ENCODE measurements at places on chromosomes 2 and 18.

- no peak for DNase-seq
These were observed 27.7 kb downstream of the POLE4 start for GRCh38 chr2:74985978-74986609.

- DNase-seq = no peak
These were observed 70.0 kb downstream of the TWSG1 start for GRCh38 chr18:9404565-9405060.

DNA sequence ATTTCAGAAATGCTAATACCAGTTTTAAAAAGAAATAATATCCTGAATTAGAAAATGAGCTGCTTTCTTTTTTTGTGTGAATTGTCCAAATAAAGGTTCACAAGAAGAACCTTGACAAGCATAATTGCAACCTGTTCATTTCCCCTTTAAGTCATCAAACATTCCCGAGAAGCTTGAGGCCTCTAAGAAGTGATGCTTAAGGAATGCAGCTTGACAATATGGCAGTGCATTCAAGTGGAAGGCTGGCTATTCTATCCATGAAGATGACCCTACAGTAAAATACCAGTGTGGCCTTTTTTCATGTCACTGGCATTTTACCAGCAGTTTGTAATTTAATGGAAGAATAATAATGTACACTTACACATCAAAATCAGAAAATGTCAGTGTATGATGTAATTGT is 216.7 kb downstream of the CTNNA2 start:
- no peak for DNase-seq

DNA sequence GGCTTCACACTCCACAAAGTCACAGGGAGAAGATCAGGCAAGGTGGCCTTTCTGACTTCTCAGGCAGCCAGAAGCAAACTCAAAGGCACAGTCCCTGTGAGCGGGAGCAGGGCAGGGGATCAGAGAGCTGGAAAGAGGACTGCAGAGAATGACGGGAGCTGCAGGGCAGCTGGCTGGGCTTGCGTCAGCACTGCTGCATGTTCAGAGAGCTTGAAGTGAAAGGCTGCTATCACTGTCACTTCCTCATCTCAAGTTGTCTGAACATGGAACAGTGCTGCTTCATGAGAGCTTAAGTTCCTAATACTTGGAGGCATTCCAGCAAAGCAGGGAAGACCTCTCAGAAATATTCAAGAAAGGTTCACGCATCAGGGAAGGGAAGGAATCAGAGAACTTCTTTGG is 20.4 kb downstream of the TGFBRAP1 start:
- DNase-seq = no peak

GRCh38 chr18:8045884-8046281 is 478.8 kb downstream of the PTPRM start:
- DNase-seq = no peak

DNA sequence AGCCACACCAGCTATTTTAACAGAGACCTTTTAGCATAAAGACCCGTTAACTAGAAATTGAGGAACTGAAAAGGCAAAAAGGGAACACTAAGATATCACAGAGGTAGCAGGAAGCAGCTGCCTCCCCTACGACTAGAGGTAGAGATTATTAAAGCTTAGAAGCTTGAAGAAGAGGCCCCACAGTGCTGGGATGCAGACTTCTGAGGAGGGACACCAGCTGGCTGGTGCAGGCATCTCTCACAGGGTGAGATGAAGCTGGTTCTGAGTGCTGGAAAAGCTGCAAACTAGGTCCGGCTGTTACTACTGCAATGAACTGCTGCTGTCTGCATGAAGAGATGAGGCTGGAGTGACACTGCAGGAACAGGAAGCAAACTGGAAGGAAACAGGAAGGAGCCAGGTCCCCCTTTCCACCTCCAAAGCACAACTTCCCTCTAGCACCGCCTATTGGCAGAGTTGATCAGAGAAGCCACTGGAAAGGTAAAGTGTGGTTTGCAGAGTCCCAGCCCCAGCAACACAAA is 61.2 kb upstream of the MRPS9 start:
- DNase-seq = peak; percentile 66

- no peak for DNase-seq
These were observed 304.8 kb downstream of the RND3 start for GRCh38 chr2:150182566-150183235.

- DNase-seq = no peak
These were observed 505.8 kb downstream of the ZEB2 start for GRCh38 chr2:144014103-144014502.

DNA sequence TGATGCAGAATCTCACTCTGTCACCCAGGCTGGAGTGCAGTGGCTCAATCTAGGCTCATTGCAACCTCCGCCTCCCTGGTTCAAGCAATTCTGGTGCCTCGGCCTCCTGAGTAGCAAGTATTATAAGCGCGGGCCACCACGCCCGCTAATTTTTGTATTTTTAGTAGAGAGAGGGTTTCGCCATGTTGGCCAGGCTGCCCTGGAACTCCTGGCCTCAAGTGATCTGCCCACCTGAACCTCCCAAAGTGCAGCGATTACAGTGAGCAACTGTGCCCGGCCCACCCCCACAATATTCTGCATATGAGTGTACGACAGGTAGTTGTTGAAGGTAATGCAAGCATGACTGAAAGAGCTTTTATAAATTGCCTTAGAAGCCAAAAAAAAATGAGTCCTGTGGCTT is 1.2 kb downstream of the WDR75 start:
- no peak for DNase-seq

DNA sequence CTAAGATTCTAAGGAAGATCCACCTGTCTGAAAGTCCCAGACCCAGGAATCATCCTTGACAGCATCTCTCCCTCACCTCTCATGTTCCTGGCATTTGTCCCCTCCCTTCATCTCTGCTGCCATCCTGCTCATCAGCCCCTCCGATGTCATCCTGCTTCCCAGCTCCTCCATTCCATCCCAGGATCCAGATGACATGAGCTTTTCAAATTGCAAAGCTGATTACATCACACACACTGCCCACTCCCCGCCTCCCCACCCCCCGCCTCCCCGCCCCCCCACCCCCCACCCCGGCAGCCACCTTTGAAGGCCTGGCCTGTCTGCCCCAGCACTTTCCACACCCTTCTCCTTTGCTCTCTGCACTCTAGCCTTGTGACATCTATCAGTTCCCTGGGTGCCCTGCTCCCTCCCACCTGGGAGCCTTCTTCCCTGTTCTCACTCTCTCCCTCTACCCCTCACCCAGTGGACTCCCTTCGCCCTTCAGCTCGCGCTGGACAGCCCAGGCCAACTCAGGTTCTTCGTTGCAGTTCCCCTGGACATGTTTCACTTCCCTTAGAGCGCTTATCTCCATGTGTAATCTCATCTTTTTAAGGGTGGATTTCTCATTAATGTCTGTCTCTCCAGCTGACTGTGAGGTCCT is 61.6 kb downstream of the DNMT3A start:
- no peak for DNase-seq

GRCh38 chr18:60554967-60555366 is 182.4 kb upstream of the MC4R start:
- DNase-seq = peak; percentile 93

Measured in DMS53 (cell line).